ENCODE measurements at places on chromosomes 4 and X. TPM values are rescaled to one million over a fixed set of nuclear protein-coding genes. Genes with fewer than 3 reads are reported as not detected.

BEX2 gene
- total RNA-seq, result 4.0 TPM

PHKA1 gene
- total RNA-seq, result 11.1 TPM

PASD1 gene
- total RNA-seq, result not detected

PNMA6F gene
- not detected for total RNA-seq

SOX3 gene
- not detected for total RNA-seq

TEX13D gene
- total RNA-seq, result not detected

Data from airway epithelial cell (primary cell).